ENCODE measurements at places on chromosomes 7 and 10.
A peak's percentile ranks its signal among the peaks of the same experiment; 100 is the strongest.

- H3K27ac ChIP-seq = no peak overlapping the region
- H3K4me1 ChIP-seq = no peaks in the 10 kb centered on the region
Observed at GRCh38 chr7:95906851-95907250, 134.5 kb downstream of the DYNC1I1 start.

DNA sequence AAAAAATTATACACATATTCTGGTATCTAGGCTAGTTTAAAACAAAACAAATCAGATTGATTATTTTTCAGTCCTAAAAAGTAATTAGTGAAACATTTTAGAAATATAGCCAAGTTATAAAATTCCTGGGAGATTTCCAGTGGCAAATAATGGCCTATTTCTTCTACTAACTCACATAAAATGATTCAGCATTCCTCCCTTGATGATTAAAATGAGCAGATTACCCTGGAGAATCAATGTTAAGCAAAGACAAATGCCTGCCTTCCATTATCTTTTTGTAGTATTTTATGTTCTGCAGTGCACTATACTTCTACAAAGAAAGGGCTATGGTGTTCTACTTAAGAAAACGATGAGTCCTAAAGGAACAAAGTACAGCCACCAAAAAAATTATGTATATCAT, 53.6 kb downstream of the PARD3 start:
- peaks cover 2% of the 10 kb centered on the region for H3K4me1 ChIP-seq
- H3K27me3 ChIP-seq = no peaks in the 10 kb centered on the region
- H3K4me3 ChIP-seq = no peak overlapping the region
- no peak for DNase-seq
- no peaks in the 10 kb centered on the region for H3K36me3 ChIP-seq

DNA sequence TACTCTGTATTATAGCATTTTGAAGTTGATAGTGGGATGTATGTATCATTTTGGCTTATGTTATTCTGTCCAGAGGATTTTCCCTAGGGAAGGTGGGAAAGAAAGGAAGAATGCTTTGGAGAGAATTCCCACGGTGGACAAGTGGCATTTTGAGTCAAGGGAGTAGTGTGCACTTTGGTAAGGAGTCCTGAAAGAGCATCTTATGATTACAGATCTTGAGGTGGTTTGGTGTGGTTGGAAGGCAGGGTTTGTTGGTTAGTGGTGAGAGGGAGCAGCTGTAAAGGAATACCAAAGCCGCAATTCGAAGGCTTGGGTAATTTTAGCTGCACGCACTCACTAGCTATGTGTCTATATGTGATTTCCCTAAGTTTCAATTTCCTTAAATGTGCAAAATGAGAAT, 16.1 kb downstream of the CCSER2 start:
- H3K36me3 ChIP-seq = peaks cover 58% of the 10 kb centered on the region
- H3K4me1 ChIP-seq = peaks cover 54% of the 10 kb centered on the region
- peak; percentile 27 for DNase-seq
- no peaks in the 10 kb centered on the region for H3K27me3 ChIP-seq

- DNase-seq = no peak
- H3K36me3 ChIP-seq = peaks cover 5% of the 10 kb centered on the region
- H3K27me3 ChIP-seq = peaks cover 53% of the 10 kb centered on the region
- no peak overlapping the region for H3K4me3 ChIP-seq
- H3K4me1 ChIP-seq = peaks cover 35% of the 10 kb centered on the region
- H3K27ac ChIP-seq = no peak overlapping the region
Observed at GRCh38 chr7:127448566-127448965, 56.1 kb upstream of the ZNF800 start.

DNA sequence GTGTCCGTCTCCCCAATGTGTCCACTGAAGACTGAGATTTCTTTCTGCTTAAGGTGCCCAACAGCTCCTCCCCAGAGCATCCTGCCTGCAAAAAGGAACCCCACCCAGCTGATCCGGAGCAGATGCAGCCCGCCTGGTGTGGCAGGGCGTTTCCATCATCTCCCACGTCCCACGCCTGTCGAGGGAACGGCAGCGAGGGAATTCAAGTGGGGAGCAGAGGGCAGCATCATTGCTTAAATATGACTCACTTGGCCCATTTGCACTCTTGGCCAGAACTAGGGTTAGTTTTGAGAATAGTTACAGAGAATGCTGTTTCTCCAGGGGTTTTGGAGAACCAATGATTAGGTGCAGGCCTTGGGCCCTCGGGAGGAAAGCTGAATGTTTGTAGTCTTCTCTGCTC, 20.8 kb downstream of the VWA2 start:
- no peak for DNase-seq
- H3K4me1 ChIP-seq = peaks cover 4% of the 10 kb centered on the region
- no peaks in the 10 kb centered on the region for H3K36me3 ChIP-seq
- no peak overlapping the region for H3K4me3 ChIP-seq
- H3K27ac ChIP-seq = no peak overlapping the region

GRCh38 chr10:22317076-22317370, 835 bp downstream of the COMMD3 start:
- DNase-seq = peak; percentile 42
- peaks cover 15% of the 10 kb centered on the region for H3K36me3 ChIP-seq
- peak overlapping the region; percentile 75 for H3K4me3 ChIP-seq
- H3K4me1 ChIP-seq = peaks cover 42% of the 10 kb centered on the region

DNA sequence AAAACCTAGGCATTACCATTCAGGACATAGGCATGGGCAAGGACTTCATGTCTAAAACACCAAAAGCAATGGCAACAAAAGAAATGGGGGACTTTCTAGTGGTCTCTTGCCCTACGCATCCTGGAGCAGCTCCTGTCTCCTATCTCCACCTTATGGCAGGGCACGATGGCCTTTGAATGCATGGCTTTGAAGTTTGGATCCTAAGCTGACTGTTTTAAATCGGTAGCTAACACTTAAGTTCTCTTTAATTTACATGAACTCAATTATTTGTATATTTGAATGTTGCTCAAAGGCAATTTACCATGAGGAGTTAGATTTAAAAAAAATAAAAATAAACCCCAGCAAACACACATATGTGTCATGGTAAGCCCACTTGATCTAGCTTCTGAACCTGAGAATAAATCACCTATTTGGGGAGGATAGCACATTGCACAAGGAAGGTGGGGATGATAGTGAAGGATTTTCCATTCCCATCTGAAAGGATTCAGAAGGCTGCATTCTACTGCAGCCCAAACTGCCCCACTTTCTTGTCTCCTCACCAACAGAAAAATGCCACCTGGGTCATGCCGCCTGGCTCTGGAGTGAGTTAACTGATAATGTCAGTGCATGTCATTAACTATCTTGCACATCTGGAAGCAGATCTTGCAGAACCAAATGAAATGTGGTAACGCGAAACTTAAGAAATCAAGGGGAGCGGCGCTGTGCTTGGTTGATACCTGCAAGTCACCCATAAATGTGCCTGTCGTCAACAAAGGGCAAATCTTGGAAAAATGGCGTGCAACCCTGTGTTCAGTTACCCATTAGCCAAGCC, 12.4 kb downstream of the KLF6 start:
- peaks cover 34% of the 10 kb centered on the region for H3K4me1 ChIP-seq
- no peak for DNase-seq
- peaks cover 38% of the 10 kb centered on the region for H3K36me3 ChIP-seq
- H3K27me3 ChIP-seq = no peaks in the 10 kb centered on the region
- no peak overlapping the region for H3K4me3 ChIP-seq

- H3K4me3 ChIP-seq = no peak overlapping the region
- H3K36me3 ChIP-seq = peaks cover 33% of the 10 kb centered on the region
- no peak overlapping the region for H3K27ac ChIP-seq
Observed at GRCh38 chr7:137919987-137920386, 73.2 kb upstream of the DGKI start.

- no peaks in the 10 kb centered on the region for H3K27me3 ChIP-seq
- H3K4me1 ChIP-seq = no peaks in the 10 kb centered on the region
- no peaks in the 10 kb centered on the region for H3K36me3 ChIP-seq
- H3K4me3 ChIP-seq = no peak overlapping the region
- no peak overlapping the region for H3K27ac ChIP-seq
- no peak for DNase-seq
Observed at GRCh38 chr7:87575521-87575920, 25.2 kb downstream of the ABCB1 start.

DNA sequence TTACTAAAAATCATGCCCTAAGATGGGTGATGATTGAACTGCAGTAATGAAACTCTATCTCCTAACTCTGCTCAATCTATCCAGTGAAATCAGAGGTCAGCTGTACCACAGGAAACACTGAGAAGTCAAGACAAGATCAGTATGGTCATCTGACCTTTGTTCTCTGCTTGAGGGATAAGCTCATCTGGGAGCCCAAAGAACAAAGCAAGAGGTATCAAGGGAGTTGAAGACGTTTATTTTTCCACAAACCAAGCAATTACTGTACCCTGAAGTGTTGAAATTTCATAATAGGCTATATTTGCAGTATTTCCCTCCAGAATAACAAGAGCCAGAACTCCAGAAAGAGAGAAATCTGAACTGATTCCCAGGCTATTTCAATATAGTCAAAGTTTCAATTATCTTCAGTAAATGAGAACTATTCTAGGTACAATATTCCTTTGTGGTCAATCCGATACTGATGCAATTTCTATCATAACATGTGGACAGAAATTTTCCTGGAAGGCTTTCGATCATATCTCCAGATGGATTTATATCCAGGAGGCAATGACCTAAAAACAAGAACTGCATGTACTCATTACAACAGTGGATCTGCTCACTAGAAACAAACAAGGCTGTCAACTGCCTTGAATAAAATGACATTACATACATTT, 345.3 kb downstream of the TNS3 start:
- no peaks in the 10 kb centered on the region for H3K36me3 ChIP-seq
- DNase-seq = no peak
- no peak overlapping the region for H3K4me3 ChIP-seq
- H3K4me1 ChIP-seq = no peaks in the 10 kb centered on the region

DNA sequence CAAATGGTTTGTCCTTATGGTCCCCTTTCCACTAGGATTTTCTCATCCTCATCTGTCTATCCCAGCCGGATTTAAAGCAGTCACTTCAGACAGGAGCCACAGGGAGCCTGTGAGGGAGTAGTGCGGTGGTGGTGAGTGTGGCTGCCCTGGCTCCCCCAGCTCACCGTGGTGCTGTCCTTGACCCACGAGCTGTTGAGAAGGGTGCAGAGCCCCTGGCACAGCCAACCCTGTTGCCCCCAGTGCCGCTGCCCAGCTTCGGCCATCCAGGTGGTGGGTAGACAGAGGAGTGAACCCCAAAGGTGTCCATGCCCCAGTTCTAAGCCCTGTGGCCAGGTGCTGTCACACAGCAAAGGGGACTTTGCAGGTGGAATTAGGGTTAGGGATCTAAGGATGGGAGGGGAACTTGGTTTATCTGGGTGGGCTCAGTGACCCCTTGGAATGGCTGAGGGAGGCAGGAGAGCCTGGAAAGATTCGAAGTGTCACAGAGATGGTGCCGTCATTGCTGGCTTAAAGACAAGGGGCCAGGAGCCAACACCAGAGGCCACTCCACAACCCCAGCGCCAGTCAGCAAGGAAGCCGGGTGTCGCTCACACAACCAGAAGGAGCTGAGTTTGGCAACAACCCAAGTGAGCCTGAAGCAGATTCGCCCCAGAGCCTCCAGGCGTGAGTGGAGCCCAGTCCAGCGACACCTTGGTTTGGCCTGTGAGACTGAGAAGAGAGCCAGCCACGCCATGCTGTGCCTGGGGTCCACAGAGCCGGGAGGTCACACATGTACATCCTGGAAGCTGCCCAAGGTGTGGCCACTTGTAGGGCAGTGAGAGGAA, 142.4 kb downstream of the ADCY1 start:
- no peak for DNase-seq
- no peak overlapping the region for H3K27ac ChIP-seq
- H3K4me3 ChIP-seq = no peak overlapping the region
- no peaks in the 10 kb centered on the region for H3K36me3 ChIP-seq
- no peaks in the 10 kb centered on the region for H3K27me3 ChIP-seq
